ENCODE measurements at places on chromosomes 3 and 15. TPM values are rescaled to one million over a fixed set of nuclear protein-coding genes. Genes with fewer than 3 reads are reported as not detected.

Gene DNASE1L3
- total RNA-seq, result not detected

Gene SCN5A
- 1.3 TPM for total RNA-seq

Gene ITIH1
- not detected for total RNA-seq

Gene SOX14
- total RNA-seq, result not detected

Gene OIP5
- 21.8 TPM for total RNA-seq

Measured in epithelial cell of proximal tubule (primary cell).